ENCODE measurements at places on chromosomes 5 and 9. TPM values are rescaled to one million over a fixed set of nuclear protein-coding genes. Genes with fewer than 3 reads are reported as not detected.

The CKMT2 gene
- 0.38 TPM for total RNA-seq

DNA sequence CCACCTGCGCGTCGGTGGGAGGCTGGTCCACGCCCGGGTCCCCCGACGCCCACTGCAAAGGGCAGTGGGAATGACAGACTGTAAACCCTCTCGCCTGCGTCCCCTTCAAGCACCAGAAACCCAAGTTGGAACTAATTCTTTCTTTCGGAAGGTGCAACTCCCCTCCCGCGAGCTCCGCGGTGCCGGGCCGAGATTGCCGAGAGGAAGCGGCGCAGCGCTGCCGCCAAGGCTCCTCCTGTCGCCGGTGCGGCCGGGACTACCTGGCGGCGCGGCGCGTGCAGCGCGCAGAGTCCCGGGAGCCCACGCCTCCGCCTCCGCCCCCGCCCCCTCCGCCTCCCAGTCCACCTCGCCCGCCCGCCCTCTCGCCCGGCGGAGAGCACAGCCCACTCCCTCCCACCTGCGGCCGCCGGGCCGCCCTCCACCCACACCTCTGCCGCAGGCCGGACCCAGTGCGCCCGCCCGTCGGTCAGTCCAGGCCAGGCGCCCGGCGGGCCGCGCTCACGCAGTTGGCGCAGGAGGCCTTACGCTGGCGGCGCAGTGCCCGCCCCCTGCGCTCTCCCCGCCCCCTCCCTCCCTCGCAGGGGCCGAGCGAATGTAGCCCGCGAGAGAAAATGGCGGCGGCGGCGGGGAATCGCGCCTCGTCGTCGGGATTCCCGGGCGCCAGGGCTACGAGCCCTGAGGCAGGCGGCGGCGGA is at the start of gene MAP3K1:
TSS of gene MAP3K1 (plus strand) at position 587 of the 695 bp plus-strand sequence. CDS start at position 612, 25 bp downstream.
- no peaks in the 10 kb centered on the region for H3K27me3 ChIP-seq
- peak; percentile 80 for DNase-seq
- peak within 1 kb of the TSS; percentile 97 for H3K4me3 ChIP-seq
- H3K36me3 ChIP-seq: no peaks in the 10 kb centered on the region
- H3K27ac ChIP-seq: peak within 1 kb of the TSS; percentile 72
- H3K4me1 ChIP-seq: peaks cover 11% of the 10 kb centered on the region

DNA sequence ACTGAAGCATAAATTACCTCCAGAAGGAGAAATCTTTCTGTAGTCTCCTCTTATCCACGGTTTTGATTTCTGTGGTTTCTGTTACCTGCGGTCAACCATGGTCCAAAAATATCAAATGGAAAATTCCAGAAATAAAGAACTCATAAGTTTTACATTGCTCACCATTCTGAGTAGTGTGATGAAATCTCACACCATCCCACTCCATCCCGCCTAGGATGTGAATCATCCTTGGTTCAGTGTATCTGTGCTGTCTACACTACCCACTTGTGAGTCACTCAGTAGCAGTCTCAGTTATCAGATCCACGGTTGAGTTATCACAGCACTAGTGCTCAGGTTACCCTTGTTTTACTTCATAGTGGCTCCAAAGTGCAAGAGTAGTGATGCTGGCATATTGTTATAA is 371.2 kb downstream of the NFIB start:
- H3K4me1 ChIP-seq: no peaks in the 10 kb centered on the region
- no peaks in the 10 kb centered on the region for H3K27me3 ChIP-seq
- no peak overlapping the region for H3K27ac ChIP-seq

GRCh38 chr9:97980918-97981845 is 2.0 kb upstream of the ANP32B start:
- no peak for DNase-seq
- no peaks in the 10 kb centered on the region for H3K36me3 ChIP-seq

DNA sequence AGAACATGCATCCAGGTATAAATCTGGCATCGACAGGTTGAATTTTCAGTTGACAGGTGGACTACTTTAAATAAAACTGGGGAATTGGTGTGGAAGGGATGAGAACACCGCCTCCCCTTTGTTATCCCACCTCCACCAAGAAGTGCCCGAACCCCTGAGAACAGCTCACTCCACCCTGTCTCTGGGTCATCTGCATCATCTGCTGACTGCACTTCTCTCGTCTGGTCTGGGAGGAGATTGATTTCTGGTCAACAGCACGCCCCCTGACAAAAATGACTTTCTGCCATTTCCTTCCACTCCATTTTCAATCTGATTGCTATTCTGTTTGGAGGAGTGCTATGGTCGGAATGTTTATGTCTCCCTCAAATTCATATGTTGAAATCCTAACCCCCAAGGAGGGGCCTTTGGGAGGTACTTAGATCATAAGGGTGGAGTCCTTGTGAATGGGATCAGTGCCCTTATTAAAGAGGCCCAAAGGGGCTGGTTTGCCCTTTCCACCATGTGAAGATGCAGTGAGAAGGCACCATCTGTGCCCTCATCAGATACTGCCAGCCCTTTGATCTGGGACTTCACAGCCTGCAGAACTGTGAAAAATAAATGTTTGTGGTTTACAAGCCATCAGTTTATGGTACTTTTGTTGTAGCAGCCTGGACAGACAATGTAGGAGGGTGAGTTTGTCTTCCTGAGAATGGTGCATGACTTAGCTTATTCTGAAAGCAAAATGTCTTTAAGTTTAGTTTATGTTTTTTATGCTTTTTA is 145.7 kb downstream of the EGFLAM start:
- H3K4me3 ChIP-seq: no peak overlapping the region
- no peak for DNase-seq
- no peak overlapping the region for H3K27ac ChIP-seq
- H3K4me1 ChIP-seq: no peaks in the 10 kb centered on the region

DNA sequence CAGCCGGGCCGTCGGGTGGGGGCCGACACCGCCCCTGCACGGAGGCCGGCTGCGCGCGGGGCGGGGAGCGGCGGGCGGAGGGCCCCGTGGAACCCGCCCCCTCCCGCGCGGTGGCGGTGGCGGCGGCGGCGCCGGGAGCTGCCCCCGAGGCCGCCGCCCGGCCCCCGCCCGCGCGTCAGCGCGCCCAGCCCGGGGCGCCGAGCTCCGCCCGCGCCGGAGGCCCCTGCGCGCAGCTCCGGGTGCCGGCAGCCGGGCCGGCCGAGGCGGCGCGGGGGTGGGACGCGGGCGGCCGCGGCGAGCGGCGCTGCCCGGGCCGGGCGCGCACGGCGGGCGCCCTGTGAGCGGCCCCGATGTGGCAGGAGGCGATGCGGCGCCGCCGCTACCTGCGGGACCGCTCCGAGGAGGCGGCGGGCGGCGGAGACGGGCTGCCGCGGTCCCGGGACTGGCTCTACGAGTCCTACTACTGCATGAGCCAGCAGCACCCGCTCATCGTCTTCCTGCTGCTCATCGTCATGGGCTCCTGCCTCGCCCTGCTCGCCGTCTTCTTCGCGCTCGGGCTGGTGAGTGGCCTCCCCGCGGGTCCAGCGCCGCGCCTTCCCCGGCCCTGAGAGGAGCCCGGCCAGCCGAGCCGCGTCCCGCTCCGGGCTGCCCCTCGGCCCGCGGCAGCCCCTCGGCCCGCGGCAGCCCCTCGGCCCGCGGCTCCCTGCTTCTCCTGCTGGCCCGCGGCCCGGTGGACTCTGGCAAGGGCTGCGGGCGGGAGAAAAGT is at the start of gene ADCY2:
TSS of gene ADCY2 (plus strand) at position 192 of the 766 bp plus-strand sequence. CDS start at position 351, 159 bp downstream.
- no peaks in the 10 kb centered on the region for H3K36me3 ChIP-seq
- no peak for DNase-seq

The KCNV2 gene
- total RNA-seq: not detected

The B4GALT7 gene
- total RNA-seq: 30.4 TPM

- no peak overlapping the region for H3K4me3 ChIP-seq
- no peak overlapping the region for H3K27ac ChIP-seq
- no peaks in the 10 kb centered on the region for H3K27me3 ChIP-seq
- no peaks in the 10 kb centered on the region for H3K36me3 ChIP-seq
- no peak for DNase-seq
Measured at GRCh38 chr9:18447131-18447530, 26.8 kb upstream of the ADAMTSL1 start.

The SH3RF2 gene
- 0.26 TPM for total RNA-seq

GRCh38 chr9:99350461-99350860 is 128.4 kb downstream of the SEC61B start:
- no peak overlapping the region for H3K4me3 ChIP-seq
- no peaks in the 10 kb centered on the region for H3K27me3 ChIP-seq
- no peaks in the 10 kb centered on the region for H3K36me3 ChIP-seq
- DNase-seq: no peak

GRCh38 chr5:92907938-92908606 is 672.9 kb downstream of the NR2F1-AS1 start:
- no peaks in the 10 kb centered on the region for H3K27me3 ChIP-seq
- H3K27ac ChIP-seq: no peak overlapping the region
- no peak overlapping the region for H3K4me3 ChIP-seq
- no peaks in the 10 kb centered on the region for H3K36me3 ChIP-seq
- H3K4me1 ChIP-seq: no peaks in the 10 kb centered on the region

The PTGR1 gene
- total RNA-seq: not detected

- no peak overlapping the region for H3K4me3 ChIP-seq
- H3K27ac ChIP-seq: no peak overlapping the region
- DNase-seq: no peak
- H3K27me3 ChIP-seq: no peaks in the 10 kb centered on the region
- no peaks in the 10 kb centered on the region for H3K4me1 ChIP-seq
Measured at GRCh38 chr5:40334242-40334635, 345.5 kb upstream of the PTGER4 start.

- no peak for DNase-seq
- no peak overlapping the region for H3K27ac ChIP-seq
- H3K4me3 ChIP-seq: no peak overlapping the region
- no peaks in the 10 kb centered on the region for H3K4me1 ChIP-seq
Measured at GRCh38 chr9:106890608-106891007, 27.6 kb downstream of the ZNF462 start.

DNA sequence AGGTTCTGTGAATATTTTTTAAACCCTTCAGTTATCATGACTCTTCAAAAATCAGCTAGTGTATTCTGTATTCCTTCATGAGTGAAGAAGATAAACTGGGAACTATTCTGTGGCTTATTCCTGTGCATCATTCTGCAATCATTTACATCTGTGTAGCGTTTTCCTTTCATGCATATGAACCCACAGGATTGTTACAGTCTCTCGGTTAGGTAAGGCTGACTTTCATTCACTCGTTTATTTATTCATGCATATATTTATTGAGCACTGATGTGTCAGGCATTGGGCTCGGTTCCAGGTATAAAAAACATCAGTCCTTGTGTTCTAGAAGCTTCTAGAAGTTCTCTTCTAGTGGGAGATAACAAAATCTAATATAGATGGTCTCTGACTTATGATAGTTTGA is 318.4 kb downstream of the MAN2A1 start:
- H3K27ac ChIP-seq: no peak overlapping the region
- no peak for DNase-seq
- H3K4me1 ChIP-seq: no peaks in the 10 kb centered on the region
- H3K36me3 ChIP-seq: no peaks in the 10 kb centered on the region

- H3K4me1 ChIP-seq: no peaks in the 10 kb centered on the region
- H3K4me3 ChIP-seq: no peak overlapping the region
- H3K36me3 ChIP-seq: peaks cover 2% of the 10 kb centered on the region
- no peak overlapping the region for H3K27ac ChIP-seq
Measured at GRCh38 chr5:36950586-36951457, 74.3 kb downstream of the NIPBL start.

DNA sequence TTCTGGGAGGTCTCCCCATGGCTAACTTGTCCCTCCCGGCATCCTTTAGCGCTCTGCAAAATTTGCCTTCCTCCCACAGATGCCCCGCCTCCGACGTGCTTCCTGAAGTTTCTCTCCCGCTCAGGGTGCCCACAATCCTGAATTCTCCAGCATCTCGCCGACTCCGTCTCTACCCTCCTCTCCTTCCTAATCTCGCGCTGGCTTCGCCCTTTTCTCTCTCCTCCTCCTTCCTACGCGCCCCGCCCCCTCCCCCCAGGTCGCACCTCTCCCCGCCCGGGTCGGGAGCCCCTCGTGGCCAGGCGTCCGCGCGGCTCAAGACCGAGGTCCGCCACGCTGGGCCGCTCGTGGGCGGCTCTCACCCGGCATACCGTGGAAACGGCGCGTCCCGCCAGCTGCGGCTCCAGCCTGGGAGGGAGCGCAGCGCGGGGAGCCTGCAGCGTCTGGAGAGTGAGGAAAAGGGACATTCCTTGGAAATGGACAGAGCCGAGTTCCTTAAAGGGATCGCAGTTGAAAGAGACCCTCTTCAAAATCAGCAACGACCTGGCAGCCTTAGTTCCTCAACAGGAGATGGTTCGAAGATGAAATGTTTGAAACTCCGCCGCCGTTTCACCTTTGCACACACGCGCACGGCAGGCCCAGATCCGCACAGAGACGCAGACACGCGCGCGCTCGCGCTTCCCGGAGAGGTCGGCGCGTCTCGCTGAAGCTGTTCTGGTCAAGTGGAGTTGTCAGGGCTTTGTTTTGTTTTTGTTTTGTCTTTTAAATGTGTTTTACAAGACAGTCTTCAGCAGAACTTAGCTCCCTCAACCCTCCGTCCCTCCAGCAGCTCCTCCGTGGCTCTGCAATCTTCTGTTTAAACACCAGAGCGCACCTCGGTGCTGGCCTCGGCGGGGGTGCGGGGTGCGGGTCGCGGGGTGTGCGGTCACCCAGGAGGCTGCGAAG is 5.0 kb upstream of the IRX2 start:
- no peak overlapping the region for H3K4me3 ChIP-seq
- DNase-seq: no peak
- no peaks in the 10 kb centered on the region for H3K4me1 ChIP-seq

DNA sequence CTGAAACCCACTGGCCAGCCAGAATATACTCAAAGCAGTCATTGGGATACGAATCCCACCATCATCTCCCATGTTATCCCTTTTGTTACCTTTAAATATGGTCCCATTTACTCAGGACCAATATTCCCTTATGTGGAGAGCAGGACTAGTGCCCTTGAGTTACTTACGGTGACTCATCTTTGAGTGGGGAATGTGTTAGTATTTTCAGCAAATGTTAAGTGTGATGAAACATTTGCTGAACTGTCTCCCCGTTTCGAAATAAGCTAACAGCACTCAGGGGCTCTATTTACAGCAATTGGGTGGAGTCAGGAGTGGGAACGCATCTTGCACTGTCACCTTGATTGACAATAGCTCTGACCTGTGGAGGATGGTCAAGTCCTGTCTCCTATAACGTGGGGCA is 67.4 kb downstream of the CTSL start:
- H3K36me3 ChIP-seq: no peaks in the 10 kb centered on the region
- no peak overlapping the region for H3K4me3 ChIP-seq
- H3K4me1 ChIP-seq: peaks cover 2% of the 10 kb centered on the region

- peaks cover 41% of the 10 kb centered on the region for H3K4me1 ChIP-seq
- H3K27me3 ChIP-seq: no peaks in the 10 kb centered on the region
- peak overlapping the region; percentile 1 for H3K27ac ChIP-seq
- H3K36me3 ChIP-seq: peaks cover 19% of the 10 kb centered on the region
- no peak for DNase-seq
- H3K4me3 ChIP-seq: no peak overlapping the region
Measured at GRCh38 chr9:129983891-129984290, 59.1 kb downstream of the FNBP1 start.

DNA sequence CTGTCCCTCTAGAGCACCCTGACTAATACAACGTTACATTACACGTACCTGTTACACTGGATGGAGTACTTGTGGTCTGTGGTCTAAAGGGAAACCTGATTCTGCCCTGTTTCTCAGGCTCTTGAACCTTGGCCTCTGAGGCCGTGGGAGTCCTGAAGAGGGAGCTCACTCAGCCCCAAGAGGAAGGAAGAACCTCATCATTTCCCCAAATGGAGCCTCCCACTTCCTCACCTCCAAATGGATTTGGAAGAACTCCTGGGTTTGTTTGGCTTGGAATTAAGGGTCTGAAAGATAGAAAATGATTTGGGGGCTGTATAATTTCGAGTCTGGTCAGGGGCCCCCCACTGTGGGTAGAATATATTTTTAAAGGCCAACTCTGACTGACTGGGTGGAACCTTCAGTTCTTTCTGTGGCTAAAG is 200.2 kb downstream of the SEMA6A start:
- H3K27ac ChIP-seq: no peak overlapping the region
- H3K4me3 ChIP-seq: no peak overlapping the region
- H3K36me3 ChIP-seq: peaks cover 2% of the 10 kb centered on the region

- DNase-seq: no peak
- H3K27me3 ChIP-seq: no peaks in the 10 kb centered on the region
- H3K36me3 ChIP-seq: no peaks in the 10 kb centered on the region
- no peak overlapping the region for H3K4me3 ChIP-seq
Measured at GRCh38 chr9:132986114-132986513, 7.6 kb downstream of the GFI1B start.

Measured in T-cell (primary cell).